Effector memory CD8-positive, alpha-beta T cell (primary cell): ENCODE measurements at places on chromosomes 12 and 14.

DNA sequence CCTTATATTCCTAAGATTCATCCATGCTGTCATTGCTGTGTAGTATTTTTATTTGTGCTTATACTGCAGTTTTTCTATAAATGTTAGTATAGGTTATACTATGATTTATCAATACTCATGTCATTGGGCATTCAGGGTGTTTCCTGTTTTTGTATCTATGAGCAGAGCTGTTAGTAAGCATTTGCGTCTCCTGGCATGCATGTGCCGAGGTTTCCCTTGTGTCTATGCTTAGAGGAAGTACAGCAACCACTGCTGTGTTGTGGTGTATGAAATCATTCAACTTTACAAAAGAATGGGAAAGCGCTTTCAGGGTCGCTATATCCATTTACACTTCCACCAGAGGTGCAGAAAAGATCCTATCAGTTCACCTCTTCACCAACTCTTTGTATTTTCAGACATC, 122.7 kb downstream of the RGS6 start:
- no peak for DNase-seq

DNA sequence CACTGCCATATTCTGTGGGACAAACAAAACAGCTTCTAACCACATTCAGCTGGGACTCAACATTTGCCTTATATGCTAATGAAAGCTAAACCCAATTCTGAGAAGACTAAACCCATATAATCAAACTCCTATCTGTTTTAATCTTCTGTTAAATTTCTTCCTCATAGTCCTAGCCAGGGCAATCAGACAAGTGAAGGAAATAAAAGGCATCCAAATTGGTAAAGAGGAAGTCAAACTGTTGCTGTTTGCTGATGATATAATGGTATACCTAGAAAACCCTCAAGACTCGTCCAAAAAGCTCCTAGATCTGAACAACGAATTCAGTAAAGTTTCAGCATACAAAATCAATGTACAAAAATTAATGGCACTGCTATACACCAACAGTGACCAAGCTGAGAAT, 157.1 kb downstream of the PHLDA1 start:
- DNase-seq, result no peak

DNA sequence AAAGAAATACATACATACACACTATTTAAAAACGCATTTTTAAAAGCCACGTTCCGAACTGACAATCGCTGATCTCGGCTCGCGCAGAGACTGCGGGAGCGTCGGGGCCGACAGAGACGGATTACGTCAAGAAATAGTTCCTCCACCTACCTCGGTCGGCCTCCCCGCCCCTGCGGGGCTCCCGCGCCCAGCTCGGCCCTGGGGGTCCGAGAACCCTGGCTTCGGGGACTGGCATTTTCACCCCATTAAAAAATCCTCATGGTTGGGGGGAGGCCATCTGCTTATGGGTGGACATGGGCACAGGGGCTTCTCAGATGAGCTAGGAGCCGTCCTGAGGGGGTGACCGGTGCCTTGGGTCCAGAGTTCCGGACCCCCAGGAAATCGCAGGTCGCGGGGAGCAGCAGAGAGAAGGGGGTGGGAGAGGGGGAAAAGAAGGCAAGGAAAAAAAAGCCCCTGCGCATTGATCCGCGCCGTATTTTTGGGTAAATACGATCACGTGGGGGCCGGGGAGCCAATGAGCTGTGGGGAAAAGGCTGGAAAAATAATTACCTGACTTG, 324 bp upstream of the HOXC9 start:
- DNase-seq, result no peak

- DNase-seq, result no peak
Observed at GRCh38 chr12:112309797-112310196, 72.4 kb downstream of the HECTD4 start.

- DNase-seq, result no peak
Observed at GRCh38 chr12:80925237-80925636, 12.5 kb downstream of the LIN7A start.

- DNase-seq, result no peak
Observed at GRCh38 chr14:94408546-94409095, 20.2 kb upstream of the SERPINA1 start.

DNA sequence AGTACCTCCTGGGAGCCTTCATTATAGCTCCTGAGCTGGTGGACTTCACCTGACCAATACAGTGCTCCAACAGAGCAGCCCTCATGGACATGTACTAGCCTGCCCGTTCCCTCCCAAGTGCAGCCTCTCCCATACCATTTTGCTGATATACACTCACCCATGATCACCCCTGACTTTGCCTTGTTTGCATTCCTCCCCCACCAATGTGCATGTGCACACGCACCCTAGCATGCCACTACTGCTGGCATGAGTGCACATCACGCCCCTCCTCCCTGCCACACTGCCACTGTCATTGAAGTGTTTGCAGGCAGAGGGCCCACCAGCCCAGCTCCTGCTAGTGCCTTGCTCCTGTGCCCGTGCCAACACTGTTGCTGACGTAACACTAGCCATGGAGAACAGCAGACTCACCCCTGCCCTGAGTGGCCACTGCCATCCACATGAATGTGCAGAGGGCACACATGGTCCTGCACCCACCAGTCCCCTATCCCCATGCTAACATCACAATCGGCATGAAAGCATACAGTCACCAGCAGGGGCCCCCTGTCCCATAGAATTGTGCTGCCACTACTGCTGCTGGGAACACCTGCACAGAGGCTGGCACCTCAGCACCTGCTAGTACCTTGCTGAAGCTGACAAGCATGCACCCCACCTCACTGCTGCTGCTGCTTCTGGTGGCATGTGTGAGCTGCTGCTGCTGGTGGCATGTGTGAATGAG, 110.3 kb downstream of the SINHCAF start:
- no peak for DNase-seq

DNA sequence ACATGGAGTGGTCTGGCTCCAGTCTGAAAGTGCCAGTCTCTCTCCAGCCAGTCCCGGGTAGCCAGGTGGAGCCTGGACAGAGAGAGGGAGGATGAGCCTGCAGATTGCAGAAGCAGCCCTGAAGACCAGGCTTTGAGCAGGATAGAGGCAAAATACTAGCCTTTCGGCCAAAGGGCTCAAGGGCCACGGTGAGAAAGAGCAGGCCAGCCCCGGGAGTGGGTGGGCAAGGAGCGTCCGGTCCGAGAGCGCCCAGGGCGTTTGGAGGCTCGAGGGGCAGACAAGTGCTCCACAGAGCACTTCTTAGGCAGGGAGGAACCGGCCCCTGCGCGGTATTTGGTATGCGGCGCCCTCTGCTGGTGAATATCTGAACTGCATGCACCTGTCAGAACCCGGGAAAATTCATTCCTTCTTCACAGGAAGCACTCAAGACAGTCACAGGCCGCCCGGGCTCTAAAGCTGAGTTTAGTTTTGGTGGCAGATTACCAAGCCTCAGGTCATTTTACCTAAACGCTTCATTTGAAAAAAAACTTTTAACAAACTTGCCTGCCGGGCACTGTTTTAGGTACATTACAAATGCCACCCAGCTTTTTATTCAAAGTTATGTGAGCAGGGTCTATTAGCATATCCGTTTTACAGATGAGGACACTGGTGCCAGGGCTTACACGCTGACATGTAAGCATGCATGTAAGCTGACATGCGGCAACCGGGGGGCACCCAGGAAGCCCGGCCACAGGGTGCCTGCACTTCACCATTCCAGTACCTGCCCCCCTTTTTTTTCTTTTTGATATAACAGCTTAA, 21.0 kb upstream of the PSMC1 start:
- DNase-seq, result peak; percentile 49

DNA sequence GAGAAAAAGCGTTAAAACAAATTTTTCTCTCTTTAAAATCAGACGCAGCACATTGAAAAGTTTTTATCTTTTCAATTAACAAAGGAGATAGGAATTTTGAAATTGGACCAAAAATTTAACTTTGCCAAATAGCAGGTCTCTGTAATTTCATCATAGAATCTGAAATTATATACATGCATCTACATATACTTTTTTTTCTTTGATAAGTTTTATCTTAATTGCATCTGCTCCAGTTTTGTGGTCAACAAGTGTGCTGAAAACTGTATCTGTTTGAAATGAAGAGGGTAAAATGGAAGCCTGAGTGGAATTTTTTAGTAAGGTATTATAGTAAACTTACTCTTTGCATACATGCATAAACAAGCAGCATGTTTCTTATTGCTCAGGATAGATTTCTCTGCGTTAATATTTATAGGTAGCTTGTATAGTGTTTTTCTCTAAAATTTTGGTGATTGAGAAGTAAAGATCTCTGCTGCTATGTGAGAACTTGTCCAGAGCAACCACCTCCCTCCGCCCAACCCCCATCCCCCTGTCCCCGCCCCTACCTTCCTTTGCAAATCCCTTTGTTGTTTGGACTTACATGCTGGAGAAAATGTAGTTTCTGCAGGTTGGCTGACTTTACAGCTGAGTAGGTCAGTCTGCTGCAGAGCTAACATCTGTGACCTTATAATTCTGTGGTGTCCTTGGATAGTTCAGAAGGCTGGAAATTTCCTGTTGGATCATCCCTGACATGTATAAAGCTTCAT, 64.6 kb downstream of the VRK1 start:
- DNase-seq, result no peak

DNA sequence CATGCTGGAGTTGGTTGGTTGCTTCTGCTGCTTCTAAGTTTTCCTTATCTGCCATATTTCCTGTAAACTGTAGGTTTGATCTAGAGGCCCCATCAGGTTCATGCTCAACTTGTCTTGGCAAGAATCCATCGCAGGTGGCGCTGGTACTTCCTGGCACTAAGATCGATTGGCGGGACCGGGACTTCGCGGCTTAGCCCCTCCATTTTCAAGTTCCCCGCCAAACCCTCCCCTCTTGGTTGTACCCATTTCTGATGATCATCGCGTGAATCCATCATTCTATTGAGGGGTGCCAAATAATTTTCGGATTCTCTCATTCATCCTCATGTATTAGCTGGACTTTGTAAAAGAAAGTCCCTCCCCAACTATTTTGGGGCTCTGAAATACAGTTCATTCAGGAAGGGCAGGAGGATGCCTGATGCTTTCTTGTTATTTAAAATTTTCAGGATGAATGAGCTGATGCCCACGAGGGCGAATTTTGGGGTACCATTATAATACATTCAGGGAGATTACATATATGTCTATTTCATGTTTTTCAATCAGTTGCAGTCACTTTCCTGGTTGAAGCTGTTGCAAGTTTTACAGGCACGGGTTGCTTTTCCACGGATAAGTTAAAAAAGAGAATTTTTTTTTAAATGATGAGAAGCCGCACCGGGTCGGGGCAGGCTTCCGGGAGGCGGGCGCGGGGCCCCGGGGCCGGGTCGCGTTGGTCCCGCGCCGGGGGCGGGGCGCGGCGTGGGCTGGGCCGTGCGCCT, 395 bp upstream of the BRI3BP start:
- peak; percentile 76 for DNase-seq

GRCh38 chr12:47441490-47441889, 264.3 kb downstream of the RPAP3 start:
- no peak for DNase-seq

DNA sequence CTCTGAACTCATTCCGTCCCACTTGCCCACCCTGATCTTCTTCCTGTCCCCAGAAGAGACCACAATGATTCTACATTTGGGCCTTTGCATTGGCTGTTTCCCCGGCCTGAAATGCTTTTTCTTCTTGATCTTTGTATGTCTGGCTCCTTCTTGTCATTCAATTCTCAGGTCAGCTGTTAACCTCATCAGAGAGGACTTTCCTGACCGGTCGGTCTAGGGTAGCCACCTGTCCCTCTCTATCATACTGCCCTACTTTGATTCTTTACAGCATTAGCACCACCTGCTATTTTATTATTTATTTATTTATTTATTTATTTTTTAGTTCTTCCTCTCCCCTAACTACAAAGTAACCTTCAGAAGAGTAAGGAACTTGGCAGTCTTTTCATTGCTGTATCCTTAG, 84.3 kb downstream of the DYRK2 start:
- DNase-seq, result no peak

GRCh38 chr12:9127484-9127883, 11.8 kb upstream of the A2M start:
- DNase-seq, result no peak

GRCh38 chr12:27551172-27551840, 27.3 kb downstream of the PPFIBP1 start:
- DNase-seq, result no peak

DNA sequence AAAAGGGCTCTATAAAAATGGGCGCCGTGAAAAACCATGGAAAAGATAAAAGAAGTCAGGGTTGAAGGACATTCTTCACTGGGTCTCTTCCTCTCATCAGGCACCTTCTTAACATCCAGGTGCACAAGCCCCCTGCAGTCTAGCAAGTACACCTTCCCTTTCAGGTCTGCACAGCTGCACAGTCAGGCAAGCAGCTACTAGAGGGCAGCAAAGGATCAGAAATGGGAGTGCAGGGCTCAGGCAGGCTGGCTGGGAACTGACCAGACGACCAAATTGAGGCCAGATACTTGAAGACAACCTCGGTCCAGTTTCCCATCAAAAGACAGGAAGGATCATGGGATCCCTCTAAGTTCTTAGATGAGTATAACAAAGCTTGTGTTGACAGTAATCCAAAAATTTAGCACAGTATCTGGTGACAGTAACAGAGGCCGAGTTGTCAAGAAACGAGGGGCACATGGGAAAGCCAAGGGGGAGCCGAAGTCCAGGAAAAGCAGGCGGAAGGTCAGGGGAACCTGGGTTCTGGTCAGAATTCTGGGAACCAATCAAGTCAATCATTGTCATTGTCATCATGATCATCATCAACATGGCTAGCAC, 10.1 kb upstream of the GRIP1 start:
- peak; percentile 6 for DNase-seq

DNA sequence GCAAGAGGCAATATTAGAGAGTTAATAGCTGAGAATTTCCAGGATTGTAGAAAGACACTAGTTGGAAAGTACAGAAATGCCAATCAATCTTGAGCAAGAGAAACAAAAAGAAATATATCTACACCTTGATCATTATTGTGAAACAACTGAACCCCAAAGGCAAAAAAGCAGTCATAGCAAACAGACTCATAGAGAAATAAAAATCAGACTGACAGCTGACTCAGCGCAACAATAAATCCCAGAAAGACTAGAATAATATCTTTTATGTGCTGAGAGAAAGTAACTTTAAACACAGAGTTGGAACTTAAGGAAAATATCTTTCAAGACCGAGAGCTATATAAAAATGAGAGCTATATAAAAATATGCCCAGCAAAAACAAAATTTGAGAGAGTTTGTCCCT, 52.9 kb downstream of the PTPRB start:
- no peak for DNase-seq

GRCh38 chr14:22227084-22227483, 361.9 kb downstream of the DAD1 start:
- DNase-seq, result no peak

DNA sequence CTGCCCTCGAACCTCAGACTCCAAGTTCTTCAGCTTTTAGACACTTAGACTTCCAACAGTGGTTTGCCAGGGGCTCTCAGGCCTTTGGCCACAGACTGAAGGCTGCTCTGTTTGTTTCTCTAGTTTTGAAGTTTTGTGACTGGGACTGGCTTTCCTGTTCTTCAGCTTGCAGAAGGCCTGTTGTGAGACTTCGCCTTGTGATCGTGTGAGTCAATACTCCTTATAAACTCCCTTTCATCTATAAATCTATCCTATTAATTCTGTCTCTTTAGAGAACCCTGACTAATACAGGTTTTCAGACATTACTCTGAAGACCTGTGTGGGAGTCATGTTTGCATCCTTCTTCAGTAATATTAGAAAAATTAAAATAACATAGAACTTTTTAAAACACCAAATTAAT, 289.1 kb downstream of the RMST start:
- DNase-seq, result no peak
